Thyroid gland (tissue), 4 donors: ENCODE measurements at places on chromosomes 2 and 18.

- no peak for DNase-seq
Measured at GRCh38 chr2:226439337-226439736, 360.3 kb downstream of the IRS1 start.

- no peak for DNase-seq
Measured at GRCh38 chr2:48398285-48399002, 131.5 kb upstream of the STON1 start.

GRCh38 chr2:143476336-143477087, 347.3 kb downstream of the ARHGAP15 start:
- no peak for DNase-seq

DNA sequence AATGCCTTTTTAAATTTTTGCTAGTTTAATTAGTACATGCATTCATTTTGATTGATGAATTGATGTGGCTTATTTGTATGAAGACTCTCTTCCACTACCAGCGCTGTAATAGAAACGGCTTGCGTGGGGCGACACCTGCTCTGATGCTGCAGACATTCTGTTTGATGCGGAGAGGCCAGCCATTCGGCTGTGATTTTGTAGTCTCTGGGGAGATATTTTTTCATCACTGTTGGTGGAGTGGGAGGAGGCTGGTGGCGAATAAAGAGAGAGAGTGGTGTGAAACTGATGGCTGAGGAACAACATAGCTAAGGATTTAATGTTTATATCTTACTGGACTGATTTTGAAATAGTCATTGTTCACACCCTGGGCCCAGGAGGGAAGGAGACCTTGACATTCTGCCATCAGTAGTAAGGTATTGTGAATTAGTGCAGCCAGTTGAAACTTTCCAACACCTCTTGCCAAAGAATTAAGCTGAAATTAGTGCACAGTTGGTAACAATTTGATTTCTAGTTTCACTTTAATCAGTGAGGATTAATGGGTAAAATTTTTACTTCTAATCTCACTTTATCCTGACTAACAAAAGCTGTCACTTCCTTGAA, 224.1 kb downstream of the MTX2 start:
- DNase-seq: no peak

- no peak for DNase-seq
Measured at GRCh38 chr2:190766595-190766994, 114.0 kb upstream of the GLS start.

DNA sequence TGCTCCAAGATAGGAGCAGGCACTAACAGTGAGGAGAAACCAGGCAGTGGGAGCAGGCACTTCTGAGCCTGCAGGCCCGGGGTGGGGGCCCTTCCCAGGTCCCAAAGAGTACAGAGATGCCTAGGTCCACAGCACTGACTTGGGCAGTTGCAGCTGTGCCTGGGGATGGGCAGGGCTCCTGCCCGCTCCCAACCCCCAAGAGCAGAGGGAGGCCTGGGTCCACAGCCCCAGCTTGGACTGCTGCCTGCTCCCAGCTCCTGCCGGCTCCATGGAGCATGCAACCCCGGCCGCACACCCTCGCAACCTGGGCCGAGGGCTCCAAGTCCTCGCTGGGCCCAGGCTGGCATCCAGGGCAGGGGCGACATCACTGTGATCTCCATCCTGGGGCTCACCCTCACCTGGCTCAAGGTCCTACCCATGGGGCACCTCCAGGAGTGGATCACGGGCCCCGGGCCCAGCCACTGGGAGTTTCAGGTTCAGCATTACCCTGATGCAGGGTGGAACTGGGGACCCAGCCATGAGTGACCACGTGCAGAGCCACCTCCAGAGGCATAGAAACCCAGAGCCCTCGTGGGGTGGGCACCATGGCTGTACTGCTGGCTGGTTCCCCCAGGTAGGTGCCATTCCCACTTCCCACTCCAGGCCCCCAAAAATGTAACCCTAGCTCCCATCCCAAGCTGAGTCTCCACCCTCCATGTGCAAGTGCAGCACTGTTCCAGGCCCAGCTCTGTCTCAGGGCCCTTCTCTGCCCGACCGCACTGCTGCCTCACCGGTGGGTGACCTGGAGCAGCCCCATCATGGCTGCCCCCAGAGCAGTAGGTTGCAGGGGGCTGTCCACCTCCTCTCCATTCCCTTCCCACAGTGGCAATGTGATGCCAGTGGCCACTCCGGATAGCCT, 325.6 kb downstream of the NR4A2 start:
- DNase-seq: no peak

- no peak for DNase-seq
Measured at GRCh38 chr2:216354306-216354705, 18.0 kb downstream of the MARCHF4 start.

DNA sequence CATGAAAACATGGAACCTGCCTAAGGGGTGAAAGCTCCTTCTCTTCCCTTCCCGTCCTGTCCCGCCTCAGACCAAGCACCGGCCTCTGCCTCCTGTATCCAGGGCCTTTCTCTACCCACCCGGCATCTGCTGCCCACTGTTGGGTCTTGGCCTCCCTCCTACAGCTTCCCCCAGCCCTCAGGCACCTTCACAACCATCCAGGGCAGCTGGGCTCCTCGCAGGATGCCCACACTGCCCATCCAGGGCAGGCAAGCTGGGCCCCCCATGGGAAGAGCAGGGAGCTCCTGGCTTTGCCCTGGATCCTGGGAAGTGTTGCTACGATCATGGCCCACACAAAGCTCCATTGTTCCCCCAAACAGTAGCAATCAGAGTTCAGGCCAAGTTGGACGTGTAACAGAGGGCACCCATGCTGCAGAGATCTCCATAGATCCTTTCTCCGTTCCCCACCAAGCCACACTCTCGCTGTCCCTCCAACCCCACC, 206.6 kb downstream of the NDUFA10 start:
- no peak for DNase-seq
